Activated gamma-delta T cell (primary cell): ENCODE measurements at places on chromosomes 1 and 21.

GRCh38 chr1:47433037-47433421 is 4.8 kb upstream of the FOXD2 start:
- DNase-seq = no peak

GRCh38 chr1:179025975-179026812 is 500 bp downstream of the FAM20B start:
- peak; percentile 79 for DNase-seq

GRCh38 chr1:224392411-224393249 is 36.0 kb downstream of the CNIH4 start:
- DNase-seq = no peak

DNA sequence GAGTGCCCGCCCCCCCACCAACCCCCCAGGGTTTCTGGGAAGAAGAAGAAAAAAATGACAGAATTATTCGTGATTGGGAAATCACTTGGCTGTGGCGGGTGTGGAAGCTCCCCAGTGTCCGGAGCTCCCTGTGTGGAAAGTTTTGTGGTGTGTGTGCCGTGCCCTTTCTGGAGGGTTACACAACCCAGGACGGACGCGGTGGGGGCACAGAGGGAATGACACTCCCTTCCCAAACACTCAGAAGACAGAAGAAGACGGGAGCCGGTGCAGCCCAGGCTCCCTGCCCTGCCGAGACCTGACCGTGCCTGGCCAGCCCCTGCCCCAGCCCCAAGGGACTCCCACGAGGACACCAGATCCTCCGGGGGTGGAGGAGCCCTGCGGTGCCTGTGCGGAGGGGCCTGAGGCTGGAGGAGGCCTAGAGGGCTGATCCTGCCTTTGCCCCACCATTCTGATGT is 33.0 kb upstream of the ADARB1 start:
- DNase-seq = no peak

DNA sequence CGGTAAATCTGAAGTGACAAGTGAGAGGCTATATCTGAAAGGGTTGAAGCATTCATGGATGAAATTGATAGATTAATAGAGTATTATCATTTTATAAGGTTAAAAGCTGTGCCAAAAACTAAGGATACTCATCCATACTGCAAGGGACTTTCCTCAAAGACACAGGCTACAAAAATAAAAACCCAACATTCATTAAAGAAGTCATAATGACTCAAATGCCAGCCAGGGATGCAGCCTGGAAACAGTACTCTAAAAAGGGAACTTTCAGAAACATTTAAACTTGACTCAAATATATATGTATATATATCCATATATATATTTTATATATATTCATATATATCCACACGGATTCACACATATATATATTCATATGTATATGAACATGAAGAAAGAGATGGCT is 1.1 kb upstream of the TIAM1 start:
- DNase-seq = no peak

DNA sequence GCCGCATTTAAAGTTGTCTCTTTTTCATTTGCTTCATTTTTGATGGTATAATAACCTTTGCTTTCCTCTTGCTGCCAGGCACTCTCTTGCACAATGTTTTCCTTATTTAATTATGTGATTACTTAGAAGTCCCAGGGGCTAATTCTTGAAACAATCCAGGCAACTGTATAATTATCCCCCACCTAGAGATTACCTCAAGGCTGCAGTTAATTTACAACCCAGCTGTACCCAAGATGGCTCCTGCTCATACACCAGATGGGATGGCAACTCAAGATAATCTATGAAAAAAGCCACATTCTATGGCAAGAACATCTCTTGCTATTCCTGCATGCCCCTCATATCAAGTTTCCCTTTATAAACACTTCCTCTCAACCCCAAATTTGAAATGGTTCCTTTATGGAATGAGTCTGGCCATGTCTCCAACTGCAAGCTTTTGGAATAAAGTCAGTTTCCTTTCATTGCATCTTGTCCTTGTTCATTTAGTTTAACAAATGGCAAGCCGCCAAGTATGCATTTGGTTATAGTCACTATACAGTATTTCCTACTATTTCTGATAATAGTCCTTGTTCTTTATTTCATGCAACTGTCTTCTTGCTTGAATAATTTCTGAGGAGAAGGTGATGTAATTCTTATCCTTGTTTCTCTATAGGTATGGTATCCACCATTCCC is 1042.6 kb downstream of the PLA2G4A start:
- DNase-seq = no peak

DNA sequence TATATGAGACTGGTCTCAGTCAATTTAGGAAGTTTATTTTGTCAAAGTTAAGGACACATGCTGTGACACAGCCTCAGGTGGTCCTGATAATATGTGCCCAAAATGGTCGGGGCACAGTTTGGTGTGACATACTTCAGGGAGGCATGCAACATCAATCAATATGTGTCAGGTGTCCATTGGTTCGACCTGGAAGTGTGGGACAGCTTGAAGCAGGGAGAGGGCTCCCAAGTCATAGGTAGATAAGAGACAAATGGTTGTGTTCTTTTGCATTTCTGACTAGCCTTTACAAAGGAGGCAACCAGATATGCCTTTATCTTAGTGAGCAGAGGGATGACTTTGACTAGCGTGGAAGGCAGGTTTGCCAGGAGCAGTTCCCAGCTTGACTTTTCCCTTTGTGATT is 4.5 kb upstream of the ERVH48-1 start:
- DNase-seq = no peak

- no peak for DNase-seq
Measured at GRCh38 chr1:62057641-62058290, 136.9 kb upstream of the L1TD1 start.

- no peak for DNase-seq
Measured at GRCh38 chr21:42622284-42622683, 31.1 kb upstream of the PDE9A start.

- no peak for DNase-seq
Measured at GRCh38 chr1:243917177-243917862, 67.3 kb upstream of the AKT3 start.

GRCh38 chr1:220926146-220926545 is 46.9 kb downstream of the HLX start:
- no peak for DNase-seq

DNA sequence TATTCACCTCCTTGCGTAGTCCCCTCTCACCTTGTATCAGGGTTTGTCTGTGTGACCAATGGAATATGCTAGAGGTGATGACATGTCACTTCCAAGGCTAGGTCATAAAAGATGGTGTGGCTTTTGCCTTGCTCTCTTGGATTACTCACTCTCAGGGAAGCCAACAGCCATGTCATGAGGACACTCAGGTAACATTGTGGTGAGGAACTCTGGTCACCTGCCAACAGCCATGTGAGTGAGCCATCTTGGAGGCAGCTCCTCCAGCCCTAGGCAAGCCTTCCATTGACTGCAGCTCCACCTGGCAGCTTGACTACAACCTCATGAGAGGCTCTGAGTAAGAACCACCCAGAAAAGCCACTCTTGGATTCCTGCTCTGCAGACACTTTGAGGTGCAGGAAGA is 11.0 kb upstream of the HEYL start:
- DNase-seq = no peak

- no peak for DNase-seq
Measured at GRCh38 chr1:101431956-101432510, 195.2 kb downstream of the S1PR1 start.

GRCh38 chr1:196608390-196609369 is at the start of gene KCNT2:
TSS of gene KCNT2 (minus strand) at chr1:196608440. CDS start at chr1:196608309, 131 bp downstream.
- no peak for DNase-seq

DNA sequence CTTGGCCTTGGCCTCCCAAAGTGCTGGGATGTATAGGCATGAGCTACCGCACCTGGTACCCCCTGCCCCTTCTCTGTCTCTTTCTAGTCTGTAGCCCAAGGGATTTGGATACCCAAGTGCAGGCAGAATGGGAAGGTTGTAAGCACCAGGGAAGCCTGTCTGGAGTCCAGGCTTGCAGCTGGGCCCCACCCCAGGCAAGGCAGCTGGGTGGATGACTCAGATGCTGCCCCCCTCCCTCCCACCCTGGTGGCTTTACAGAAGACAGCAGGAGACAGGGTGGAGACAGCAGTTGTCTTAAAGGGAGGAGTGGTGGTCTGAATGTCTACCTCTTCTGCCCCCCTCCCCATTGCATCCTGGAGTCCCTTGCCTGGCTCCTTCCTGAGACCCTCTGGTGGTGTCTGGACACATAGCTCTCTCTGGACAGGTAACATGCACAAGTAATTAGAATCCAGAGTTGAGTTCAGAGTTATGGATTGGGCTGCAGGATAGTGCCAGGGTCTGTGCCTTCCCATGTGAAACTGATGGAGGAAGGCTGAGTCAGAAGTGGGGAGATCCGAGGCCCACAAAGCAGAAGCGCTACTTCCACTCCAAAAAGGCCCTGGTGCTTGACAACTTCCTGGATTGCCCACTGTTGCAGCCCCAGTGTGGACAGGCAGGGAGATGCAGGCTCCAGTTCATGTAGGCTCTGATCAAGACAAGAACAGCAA is 5.1 kb downstream of the LMNA start:
- no peak for DNase-seq

DNA sequence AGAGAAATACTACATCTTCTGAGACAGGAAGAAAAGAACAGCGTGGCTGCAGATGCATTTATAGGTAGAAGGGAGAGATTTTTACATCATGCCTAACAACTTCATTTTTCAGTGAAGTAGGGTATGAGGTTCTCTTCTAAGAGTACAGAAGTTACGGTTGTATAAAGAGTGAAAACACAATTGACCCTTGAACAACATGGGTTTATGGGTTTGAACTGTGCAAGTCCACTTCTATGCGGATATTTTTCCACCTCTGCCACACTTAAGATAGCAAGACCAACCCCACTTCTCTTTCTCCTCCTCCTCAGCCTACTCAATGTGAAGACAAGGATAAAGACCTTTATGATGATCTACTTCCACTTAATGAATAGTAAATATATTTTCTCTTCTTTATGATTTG is 64.5 kb downstream of the RPAP2 start:
- no peak for DNase-seq

DNA sequence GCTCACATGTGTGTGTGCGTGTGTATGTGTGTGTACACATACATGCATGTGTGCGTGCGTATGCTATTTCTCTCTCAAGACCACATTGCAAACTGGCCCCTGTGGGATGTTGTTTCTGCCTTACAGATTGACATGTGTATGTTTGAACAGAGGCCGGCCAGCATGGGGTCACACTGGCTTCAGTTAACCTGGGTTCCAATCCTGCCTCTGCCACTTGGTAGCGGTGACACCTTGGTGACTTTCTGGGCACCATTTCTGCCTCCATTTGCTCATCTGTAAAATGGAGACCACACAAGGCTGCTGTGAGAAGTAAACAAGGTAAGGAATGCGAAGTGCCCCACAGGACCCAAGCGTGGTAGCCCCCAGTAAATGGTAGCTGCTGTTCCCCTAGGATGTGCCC is 51.7 kb downstream of the TCP10L start:
- no peak for DNase-seq

DNA sequence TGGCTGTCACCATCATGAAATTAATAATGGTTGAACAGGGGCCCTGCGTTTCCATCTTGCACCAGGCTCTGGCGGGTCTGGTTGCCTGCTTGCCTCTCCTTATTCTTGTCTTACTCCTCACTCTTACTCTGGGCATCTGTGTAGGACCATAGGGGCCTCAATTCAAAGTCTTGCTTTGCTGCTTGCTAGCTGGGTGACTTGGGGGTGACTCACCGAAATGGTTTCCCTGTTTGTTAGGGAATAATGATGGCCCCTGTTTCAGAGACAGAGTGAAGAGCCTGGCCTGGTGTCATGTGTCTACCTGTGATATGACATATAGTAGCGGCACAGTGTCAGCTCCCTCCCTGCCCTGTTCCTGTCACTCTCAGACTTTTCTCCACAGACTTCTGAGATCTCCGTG is 24.6 kb downstream of the KCNC4 start:
- DNase-seq = no peak

DNA sequence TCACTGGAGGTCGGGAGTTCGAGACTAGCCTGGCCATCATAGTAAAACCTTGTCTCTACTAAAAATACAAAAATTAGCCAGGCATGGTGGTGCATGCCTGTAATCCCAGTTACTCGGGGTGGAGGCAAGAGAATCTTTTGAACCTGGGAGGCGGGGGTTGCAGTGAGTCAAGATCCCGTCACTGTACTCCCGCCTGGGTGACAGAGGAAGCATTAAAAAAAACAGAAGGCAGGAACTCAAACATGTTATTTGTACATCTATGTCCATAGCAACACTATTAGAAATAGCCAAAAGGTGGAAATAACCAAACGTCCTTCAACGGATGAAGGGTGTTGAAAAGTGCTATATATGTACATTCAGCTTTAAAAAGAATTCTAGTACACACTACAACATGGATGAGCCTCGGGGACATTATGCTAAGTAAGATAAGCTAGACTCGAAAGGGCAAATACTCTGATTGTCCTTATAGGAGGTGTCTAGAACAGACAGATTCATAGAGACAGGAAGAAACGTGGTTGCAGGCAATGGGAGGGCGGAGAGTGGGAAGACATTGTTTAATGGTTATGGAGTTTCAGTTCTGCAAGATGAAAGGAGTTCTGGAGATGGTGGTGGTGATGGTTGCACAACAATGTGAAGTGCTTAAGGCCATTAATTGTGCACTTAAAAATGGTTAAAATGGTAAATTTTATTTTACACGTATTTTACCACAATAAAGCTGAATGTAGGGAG is 19.2 kb downstream of the NLRP3 start:
- no peak for DNase-seq

DNA sequence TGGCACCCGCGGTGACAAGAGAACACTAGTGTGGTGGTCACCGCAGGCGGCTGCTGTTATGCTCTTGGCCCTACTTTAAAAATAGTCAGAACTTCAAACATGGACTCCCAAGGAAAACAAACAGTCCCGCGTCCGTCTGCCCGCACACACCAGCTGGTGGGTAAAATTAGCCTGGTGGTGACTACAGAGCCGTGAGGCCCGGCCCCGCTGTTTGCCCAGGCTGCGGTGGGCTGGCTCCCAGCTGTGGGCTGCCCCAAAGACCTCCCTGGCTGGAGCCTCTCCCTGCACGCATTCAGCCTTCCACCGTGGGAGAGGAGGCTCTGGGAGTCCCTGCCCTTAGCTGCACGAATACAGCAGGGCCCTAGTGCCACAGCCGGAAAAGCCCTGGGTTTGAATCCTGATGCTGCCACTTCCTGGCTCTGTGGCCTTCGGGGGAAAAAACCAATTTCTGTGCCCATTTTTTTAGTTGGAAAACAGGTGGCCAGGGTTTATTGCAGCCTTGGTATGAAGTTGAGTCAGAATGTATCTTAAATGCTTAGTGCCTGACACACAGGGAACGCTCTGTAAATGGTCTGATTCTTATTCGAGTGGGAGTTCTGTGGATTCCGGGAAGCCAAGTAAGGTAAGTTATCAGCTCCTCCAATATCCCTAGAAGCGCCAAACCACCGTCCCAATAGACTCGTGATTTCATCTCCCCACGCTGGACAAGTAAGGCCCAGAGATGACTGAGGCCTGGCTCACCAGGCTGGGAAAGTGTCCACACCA is 58.2 kb downstream of the ALPL start:
- DNase-seq = no peak
